ENCODE measurements at places on chromosomes 7 and 10.

GRCh38 chr10:68163735-68164134 lies 54.4 kb downstream of the MYPN start:
- no peak for DNase-seq

DNA sequence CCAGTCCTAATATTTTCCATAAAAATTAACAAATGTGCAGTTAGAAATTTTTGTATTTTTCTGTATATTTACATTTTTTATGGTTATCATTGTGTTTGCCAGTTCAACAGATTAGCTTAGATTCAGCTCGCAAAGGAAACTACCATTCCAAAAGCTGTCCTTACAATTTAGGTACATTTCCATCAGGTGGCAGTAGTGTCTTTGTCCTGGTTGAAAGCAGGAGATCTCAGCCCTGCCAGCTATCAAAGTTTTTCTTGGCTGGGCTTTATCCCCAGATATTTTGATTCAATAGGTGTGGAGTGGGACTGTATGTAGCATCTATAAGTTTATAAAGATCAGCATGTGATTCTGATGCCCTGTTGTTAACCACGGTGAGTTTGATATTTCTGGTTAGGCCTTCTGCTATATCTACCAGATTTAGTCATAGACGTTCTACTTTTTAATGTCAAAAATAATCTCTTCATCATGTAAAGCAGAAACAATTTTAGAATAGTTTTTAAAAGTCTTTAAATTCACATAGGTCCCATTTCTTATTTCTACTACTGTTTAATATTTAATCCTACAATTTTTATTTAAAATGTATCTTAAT lies 15.5 kb upstream of the ICA1 start:
- no peak for DNase-seq

- no peak for DNase-seq
Measured at GRCh38 chr10:130333185-130333584, 197.0 kb downstream of the GLRX3 start.

DNA sequence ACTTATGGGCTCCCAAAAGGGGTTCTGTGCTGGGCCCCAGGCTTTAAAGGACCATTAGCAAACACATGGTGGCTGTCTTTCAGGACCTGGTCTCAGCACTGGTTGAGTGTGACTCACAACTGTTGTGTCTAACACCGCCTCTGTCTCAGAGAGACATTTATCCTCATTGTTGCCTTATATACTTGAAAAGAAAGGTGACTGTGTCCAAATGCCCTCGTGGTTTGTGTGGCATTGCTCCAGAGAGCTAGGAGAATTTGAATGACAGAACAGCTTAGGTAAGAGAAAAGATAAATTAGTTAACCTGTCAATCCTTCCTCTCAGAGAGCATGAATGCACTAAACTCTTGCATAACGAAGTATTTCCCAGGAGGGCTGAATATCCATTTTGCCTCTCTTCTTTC lies 14.5 kb upstream of the FAM13C start:
- no peak for DNase-seq

GRCh38 chr10:19701427-19702052 lies 114.7 kb upstream of the PLXDC2 start:
- no peak for DNase-seq

All from stimulated activated CD4-positive, alpha-beta T cell treated with anti-CD3 and anti-CD28 coated beads, Interleukin-12 subunit alpha, Interleukin-12 subunit beta, amount 100 ng/mL, for 48 hours (primary cell).